ENCODE measurements at places on chromosomes 12 and 14. TPM values are rescaled to one million over a fixed set of nuclear protein-coding genes. Genes with fewer than 3 reads are reported as not detected.

DNA sequence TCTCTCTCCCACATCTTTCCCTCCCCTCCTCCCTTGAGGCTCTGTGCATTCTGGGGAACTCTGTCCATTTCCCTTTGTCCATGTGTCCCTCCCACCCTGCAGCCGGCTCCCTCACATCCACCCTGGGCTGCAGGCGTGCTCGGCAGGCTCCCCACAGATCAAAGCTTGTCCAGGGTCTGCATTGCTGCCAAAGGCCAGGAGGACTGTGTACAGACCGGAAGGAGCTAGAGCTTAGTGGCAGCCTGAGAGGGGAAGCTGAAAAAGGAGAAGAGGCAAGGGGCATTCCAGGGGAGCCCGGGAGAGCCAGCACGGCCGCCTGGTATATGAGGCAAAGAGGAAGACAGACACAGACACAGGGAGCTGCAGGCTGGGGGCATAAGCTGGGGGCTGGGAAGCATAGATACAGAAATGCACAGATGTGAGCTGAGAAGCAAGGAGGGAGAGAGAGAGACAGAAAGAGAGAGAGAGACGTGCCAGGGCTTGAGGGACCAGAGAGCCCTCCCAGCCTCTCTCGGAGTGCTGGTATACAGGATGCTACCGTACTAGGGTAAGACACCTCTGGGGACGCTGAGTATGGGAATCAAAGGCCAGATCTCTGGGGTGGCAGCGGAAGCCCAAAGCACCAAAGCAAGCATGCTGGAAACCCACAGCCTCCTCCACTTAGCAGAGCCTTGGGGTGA is 3.3 kb downstream of the CD4 start:
- no peak for DNase-seq

GRCh38 chr14:91744068-91744480 is 12.2 kb upstream of the CATSPERB start:
- DNase-seq: no peak

DNA sequence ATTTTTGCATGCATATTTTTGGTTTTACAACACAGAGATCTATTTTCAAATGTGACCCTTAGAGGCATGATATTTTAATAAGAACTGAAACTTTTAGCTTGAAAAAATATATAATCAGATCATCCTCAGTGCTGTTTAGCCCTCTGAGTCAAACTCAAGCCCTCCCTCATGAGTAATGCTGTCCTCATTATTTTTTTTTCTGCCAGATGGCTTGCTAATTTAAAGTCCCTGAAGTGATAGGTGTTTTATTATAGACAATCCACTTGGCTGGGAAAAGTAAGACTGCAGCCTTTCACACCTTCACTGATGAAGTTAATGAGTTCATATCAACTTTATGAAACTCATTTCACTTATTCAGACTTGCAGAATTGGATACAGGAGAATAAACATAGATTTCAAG is 227.7 kb downstream of the SLC16A7 start:
- DNase-seq: no peak

DNA sequence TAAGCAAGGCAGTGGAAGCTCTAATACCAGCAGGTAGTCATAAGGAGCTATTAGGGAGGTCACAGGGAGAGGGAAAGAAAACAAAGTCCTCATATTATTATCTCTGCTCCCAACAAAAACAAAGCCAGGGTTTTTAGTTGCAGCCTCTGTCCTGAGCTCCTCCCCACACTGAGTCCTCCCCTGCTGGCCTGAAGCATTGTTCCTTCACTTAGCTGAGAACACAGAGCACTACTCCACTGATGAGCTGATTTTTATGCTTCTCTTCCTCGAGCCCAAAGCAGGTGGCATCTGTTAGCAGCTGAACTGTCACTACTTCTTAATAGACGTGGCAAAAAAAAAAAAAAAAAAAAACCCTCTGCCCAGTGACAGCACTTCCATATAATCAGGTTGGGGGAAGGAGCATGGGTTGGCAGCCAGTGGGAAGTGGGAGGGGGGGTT is 10.5 kb upstream of the STAC3 start:
- DNase-seq: no peak

DNA sequence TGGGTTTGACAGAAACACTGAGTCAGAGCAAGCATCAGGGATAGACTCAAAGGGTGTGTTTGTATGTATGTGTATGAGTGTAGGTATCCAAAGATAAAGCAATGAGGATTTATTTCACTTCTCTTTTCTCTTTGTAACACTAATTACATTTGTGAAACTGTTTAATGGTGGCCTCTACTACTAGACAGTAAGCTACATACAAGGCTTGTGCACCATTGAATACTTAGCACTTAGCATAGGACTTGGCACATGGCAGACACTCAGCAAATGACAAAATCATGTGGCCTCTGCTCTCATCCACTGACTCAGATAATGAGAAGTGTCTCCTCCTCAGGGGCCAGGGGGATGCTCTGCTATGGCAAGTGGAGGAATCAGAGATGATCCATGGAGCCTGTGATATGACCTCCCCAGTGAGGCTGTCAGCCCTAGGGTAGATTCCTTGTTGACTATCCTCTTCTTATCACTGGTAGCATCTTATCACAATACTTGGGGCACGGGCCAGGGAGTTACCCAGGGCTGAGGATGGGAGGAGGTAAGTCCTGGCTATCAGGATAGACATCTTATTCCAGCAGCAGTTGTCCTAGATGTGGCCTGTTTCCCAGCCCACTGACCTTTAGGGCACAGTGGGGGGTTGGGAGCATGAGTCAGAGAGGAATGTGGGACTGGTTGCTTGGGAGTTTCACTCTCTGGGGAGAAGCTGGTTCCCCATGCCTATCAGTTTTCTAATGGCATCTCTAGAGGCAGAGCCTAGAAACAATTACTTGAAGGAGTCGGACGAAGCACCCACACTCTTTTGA is 71.2 kb upstream of the HOXC13 start:
- no peak for DNase-seq

PLEKHD1 gene
- total RNA-seq: not detected

COX8C gene
- total RNA-seq: not detected

Measured in omental fat pad (tissue), 4 donors.